ENCODE measurements at places on chromosomes 13 and 19.

DNA sequence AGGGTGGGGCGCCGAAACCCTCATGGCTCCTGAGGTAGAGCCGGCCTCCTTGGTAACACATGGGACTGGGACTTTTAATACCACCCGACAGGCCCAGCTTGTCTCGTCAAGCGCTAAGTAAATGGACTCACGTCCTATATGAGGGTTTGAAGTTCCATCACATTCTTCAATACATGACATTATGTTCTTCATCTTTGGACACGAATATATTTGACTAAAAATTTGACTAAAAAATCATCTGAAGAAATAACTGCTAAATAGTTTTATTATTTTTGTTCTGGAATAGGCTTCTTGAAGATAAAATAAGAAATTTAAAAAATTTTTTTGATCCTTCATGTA, 335 bp upstream of the ZNF607 start:
- DNase-seq, result no peak

DNA sequence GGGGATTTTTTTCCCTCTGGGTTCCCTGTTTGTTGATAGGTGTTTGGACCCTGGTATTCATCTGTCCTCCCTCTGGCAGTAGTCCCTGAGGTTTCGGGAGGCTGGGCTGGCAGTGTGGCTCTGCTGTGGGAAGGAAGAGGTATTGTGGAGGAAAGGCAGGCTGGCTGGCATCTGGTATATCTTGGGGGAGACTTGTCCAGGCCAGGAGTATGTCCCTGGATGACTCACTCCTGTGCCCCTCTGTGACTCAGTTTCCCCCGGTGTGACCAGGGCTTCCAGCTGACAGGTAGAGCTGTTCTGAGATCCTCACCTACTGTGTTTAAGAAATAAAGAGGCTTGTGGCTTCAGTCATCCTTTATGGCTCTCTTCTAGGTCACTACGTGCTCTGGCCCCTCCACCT, 14.2 kb upstream of the ZNF492 start:
- no peak for DNase-seq

- no peak for DNase-seq
These were observed 11.2 kb upstream of the EVI5L start for GRCh38 chr19:7818806-7819205.

GRCh38 chr13:84705982-84706710, 823.9 kb upstream of the SLITRK1 start:
- no peak for DNase-seq

DNA sequence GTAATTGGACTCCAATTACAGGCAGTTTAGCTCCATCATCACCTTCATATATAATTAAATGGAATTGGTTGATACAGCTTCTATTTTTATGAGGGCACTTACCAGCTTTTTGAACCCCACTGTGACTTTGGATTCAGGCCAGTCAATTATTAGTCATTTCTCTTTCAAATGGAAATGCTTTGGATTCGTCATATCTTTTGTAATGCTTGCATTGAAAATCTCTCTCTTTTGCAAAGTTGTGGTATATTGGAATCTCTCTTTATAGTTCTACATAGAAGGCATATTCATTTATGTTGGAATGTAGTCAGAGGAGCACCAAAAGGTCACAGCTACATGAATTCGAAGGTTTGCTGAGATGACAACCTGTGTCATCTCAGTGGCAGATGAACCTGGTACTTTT, 1074.3 kb upstream of the SLC10A2 start:
- DNase-seq, result peak; percentile 13

DNA sequence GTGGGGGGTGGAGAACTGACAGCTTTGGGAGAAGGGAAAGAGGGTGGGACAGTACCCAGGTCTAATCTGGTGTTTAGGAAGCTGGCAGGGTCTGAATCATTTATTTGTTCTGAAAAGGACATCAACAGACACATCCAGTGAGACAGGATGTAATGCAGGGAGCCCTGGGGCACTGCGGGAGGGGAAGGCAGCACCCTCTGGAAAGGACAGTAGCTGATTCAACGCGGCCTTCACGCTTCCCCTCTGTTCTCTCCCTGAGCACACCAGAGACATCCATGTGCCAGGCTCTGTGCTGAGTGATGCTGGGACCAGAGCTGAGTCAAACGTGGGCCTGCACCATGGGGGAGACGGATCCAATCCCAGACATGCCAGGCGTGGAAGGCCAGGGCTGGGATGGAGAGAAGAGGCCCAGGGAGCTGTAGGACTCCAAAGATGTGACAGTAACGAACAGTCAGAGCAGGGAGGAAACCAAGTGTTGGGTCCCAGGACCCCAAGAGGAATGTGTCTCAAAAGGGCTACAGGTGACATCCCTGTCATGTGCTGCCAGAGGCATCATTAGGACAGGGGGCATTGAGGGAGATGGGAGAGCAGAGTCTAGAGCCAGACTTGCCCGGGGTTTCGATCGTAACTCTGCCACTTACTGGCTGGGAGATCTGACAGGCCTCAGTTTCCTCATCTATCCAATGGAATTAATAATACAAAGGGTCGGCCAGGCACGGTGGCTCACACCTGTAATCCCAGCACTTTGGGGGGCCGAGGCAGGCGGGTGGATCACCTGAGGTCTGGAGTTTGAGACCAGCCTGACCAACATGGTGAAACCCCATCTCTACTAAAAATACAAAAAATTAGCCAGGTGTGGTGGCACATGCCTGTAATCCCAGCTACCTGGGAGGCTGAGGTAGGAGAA, 1.7 kb downstream of the ETFB start:
- no peak for DNase-seq

GRCh38 chr19:18156841-18157464, 4.0 kb downstream of the PIK3R2 start:
- DNase-seq, result peak; percentile 82

DNA sequence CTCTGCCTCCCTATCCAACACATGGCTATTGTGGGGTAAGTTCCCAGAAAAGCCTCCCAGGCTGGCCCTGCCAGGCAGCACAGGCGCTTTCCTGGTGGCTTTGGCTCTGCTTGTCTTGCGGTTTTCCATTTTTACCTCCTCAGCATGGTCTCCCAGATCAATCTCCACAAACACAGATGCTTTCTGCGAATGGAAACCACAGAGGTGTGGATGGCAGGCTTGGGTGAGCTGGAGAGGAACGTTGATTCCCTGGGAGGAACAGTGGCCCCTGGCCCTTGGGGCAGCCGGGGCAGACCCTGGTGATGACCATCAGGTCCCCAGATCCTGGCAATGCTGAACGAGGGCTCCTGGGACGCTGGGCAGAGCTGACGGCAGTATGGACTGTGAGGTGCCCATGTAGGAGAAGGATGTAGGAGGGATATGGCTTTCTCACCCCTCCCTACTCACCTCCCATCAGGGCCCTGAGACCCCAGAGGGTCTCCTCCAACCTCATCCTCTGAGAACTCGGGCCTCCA, 6.6 kb downstream of the C13orf46 start:
- DNase-seq, result no peak

DNA sequence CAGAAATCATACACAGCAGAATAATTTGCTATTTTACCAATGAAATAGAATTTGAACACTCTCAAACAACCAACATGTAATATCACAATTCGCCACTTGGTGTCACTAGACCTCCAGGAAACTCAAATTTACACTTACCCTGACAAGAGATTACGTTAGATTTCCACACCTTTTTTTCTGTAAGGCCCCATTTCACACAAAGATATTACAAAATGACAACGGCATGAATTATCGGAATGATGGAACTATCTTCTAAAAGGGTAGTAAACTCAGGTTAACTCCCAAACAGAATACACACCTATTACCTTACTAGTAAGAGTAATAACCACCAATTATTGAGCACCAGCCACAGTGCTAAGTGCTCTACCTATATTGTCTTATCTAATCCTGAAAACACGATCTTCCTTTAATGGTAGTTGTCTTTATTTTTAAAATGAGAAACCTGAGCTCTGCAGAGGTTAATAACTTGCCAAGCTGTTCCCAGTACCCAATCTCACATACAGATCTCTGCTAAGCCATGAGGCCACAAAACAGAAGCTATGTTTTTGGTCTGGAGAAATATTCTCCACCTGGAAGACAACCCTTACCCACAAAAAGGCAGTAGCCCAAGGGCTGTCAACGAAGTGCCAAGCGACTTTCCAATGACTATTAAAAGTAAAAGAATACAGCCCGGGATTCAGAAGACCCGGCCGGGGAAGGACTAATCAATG, 152.4 kb downstream of the DCLK1 start:
- peak; percentile 45 for DNase-seq

DNA sequence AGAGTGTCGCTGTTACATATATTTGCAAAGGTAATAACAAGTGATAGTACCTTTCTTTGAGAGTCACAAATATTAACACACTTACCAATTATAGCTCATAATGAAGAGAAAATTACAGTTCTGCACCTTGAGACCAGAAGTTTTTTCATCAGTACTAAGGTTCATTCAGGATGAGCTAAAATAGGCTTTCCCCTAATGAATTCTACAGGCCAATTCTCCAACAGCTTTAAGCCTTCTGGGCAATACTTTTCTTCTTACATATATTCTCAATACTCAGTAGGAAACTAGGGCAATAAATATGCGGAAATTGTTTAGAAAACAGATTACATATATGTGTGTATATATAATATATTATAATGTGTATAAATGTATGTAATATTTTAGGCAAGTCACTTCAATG, 2672.8 kb upstream of the PCDH20 start:
- no peak for DNase-seq

DNA sequence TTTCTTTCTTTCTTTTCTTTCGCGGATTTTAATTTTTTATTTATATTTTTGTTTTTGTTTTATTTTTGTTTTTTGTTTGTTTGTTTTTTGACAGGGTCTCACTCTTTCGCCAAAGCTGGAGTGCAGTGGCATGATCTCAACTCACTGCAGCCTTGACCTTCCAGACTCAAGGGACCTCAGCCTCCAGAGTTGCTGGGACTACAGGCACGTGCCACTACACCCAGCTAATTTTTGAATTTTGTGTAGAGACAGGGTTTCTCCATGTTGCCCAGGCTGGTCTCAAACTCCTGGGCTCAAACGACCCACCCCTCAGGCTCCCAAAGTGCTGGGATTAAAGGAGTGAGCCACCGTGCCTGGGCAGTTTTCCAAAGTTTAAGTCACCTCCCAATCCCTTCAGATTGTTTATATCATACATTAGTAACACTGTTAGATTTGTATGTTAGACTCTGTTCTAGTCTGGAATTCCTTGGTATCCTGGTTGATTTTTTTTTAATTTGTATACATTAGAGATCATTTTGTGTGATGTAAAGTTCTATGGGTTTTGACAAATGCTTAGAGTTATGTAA, 597.3 kb downstream of the DCT start:
- no peak for DNase-seq

GRCh38 chr13:29621051-29621800, 25.7 kb upstream of the SLC7A1 start:
- no peak for DNase-seq

DNA sequence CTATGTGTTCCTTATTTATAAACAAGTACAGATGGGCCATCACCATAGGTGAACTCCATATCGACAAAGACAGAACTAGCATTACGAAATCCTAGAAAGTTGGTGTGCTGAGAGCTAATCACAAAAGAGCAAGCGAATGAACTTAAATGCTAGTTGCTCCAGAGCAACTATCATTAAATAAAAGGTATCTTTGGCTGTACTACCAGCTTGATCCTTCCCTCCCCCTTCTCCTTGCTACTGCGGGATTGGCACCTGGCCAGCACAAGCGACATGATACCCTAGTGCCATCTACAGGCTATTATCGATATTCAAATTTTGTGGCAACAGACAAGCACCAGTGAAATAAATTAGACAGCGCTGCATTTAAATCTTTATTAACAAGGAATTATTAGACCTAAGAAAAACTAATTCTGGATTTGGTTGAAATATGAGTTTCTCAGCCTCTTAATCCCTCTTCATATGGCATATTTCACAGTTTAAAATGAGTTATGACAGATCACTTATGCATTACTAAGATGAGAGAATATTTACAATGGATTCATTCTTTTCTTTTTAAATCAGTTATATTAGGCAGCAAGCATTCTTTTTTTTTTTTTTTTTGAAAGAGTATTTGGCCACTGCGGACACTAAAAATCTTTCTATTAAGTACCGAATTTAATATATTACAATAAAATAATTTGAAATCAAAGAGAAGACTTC, 5.8 kb downstream of the PCDH9 start:
- peak; percentile 21 for DNase-seq

GRCh38 chr13:26656919-26657318, 99.4 kb downstream of the WASF3 start:
- DNase-seq, result no peak

DNA sequence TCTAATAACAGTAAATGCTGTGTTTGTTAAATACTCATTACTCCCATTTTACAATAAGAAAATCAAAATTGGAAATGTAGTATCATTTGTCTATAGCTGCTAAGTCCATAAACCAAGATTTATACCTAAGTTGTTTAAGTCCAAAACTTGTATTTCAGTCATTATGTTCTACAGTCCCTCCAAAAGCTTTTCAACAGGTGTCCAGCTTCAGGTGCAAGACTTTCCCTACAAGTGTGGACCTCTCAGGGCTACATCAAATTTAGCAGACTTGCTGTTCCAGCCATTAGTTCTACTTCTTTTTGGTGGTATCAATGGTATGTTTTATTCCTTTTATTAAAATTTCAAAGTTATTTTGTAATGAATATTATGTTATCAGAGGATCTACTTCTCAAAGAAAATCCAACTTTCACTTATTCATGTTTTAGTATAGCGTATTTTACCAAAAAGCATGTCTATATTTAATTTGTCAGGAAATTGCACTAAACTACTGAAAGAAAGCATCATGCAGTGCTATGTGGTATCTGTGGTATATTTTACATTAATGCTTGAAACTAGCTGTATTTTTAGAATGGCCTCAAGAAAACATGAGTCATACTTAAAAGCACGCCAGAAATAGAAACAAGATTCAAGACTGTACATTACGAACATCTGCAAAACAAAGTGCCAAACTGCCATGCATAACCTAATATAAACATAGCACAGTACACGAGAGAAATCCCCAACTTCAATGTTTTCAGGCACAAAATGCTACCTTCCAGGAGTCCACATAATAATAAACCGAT, 44.5 kb downstream of the VWA8 start:
- no peak for DNase-seq

DNA sequence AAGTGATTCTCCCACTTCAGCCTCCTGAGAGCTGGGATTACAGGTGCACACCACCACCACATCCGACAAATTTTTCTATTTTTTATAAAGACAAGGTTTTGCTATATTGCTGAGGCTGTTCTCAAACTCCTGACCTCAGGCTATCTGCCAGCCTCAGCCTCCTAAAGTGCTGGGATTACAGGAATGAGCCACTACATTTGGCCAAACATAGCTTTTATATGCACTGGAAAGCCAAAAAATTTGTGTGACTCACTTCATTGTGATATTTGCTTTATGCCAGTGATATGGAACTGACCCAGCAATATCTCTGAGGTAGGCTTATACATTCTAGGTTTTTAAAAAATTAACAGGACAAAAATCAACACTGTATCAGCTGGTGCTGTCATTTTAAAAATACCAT, 26.8 kb upstream of the ACOD1 start:
- DNase-seq, result no peak

GRCh38 chr19:51440846-51441409, 17.3 kb downstream of the SIGLEC8 start:
- no peak for DNase-seq

GRCh38 chr13:77740097-77740735, 42.7 kb downstream of the SLAIN1 start:
- no peak for DNase-seq

GRCh38 chr13:111530137-111530870, 209.9 kb downstream of the TEX29 start:
- no peak for DNase-seq

- no peak for DNase-seq
These were observed 48.4 kb upstream of the SPRY2 start for GRCh38 chr13:80389073-80390038.

GRCh38 chr19:1945899-1946298, 4.9 kb downstream of the CSNK1G2 start:
- DNase-seq, result no peak

GRCh38 chr19:37718304-37718703, 1.3 kb downstream of the ZNF607 start:
- DNase-seq, result no peak

Measured in NCI-H774 (cell line).